Mucosa of descending colon (tissue), 3 donors: ENCODE measurements at places on chromosomes 1 and 21. TPM values are rescaled to one million over a fixed set of nuclear protein-coding genes. Genes with fewer than 3 reads are reported as not detected.

- no peak for DNase-seq
Observed at GRCh38 chr1:192588546-192588945, 13.0 kb downstream of the RGS1 start.

DNA sequence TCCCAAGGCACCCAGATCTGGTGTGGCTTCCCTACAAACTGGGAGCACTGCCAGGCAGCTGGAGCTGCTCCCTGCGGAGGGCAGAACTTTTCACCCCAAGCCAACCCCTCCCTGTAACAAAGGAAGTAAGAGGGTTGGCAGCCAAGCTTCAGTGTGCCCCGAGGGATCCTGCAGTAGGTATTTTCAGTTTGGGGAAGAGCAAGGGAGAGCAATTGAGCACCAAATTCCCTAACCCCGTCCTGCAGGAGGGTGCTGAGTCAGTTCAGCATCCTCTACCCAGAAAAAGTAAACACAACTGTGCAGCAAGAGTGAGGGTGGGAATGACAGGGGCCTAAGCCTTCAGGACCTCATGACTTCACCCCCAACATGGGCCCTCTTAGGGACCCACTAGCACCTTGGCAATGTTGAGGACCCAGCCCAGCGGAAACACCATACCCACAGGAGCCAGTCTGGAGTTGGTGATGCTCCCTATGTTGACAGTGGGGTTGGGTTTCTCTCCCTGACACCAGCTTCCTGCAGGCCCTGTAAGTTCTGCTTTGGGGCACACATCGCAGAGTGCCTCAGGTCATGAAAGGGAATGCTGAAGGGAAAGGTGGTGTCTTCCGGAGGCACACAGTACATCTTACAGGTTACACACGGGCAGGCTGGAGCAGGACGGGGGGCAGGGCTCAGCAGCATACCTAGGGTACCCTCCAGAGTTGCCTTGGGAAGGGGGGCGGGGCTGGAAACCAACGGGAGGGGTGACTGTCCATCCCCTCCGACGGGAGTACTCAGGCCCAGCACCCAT is 14.8 kb downstream of the SH3BP5L start:
- DNase-seq = peak; percentile 51

DNA sequence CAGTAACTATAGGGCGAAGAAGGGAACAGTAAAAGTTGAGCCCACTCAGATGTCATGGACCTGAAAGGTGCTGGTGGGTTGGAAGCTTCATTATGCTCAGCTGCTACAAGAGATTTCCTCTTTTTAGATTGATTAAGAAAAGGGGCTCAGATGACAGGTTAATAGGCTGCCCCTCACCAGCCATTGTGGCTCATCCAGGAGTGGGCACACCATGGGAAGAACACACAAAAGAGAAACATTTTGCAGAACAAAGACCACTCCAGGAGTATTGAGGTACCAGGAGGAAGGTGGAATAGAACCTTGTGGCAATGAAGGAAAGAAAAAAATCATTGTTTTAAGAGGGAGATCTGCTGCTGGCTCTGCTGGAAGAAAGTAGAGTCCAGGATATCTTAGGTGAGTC is 205.5 kb downstream of the RYR2 start:
- DNase-seq = no peak

DNA sequence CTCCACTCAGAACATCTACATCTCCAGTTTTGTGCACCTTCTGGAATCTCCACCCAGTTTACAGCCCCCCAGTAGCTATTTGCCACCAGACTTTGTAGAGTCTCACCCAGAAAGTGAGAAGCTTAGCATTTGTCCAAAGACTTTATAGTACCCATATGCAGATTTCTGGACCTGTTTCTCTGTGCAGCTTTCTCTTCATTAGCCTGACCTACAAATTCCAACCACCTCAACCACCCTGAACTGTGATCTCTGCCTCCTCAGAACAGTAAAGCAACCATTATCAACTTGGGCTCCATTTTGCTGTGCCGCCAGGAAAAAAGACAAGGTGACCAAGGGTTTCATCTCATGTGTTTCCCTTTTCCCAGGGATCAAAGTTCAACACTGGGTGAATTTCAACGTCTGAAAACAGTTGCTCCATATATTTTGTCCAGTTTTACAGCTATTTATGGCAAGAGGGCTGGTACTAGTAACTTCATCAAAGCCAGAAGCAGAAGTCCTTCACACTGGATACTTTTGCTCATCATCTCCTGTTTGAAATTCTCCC is 36.5 kb upstream of the DDAH1 start:
- DNase-seq = no peak

DNA sequence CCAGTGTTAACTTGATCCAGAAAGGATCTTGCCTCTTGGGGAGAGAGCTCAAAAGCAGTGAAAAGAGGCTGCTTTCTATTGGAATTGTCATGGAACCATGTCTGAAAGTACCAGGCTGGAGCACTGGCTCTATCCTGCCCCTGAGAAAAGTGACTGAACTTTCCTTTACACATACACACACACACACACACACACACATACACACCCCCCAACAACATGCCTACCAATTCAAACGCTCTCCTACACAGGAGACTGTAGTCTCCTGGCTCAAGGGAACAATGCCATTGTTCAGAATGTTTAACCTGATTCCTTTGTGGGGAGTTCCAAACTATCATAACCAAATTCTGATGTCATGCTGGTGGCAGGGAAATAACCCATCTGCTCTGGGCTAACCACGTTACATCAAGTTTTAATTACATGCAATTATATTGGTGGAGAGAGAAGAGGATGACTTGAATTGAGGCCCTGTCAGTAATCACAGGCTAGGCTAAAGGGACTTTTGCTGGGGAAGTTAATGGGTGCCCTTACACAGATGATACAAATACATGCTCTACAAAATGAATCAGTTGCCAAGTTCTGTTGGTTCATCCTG is 52.3 kb upstream of the DUSP10 start:
- DNase-seq = no peak

DNA sequence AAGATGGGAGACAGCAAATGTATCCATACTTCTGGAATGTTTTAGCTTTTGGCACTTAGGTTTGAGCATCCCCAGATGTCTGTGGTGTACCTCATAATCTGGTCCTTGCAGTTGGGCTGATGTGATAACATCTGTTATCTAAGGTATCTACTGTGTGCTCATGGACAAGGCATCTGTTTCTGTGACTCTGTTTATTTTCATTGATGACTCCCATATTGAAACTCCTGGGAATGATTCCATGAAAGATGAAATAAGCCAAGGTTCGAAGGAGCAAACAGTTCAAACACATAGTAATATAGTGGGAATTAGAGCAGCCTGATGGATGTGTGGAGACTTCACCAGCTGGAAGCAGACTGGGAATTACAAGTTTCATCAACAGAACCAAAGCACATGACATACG is 20.7 kb upstream of the TRIM45 start:
- DNase-seq = no peak

GRCh38 chr1:212218065-212218464 is 67.1 kb upstream of the PPP2R5A start:
- no peak for DNase-seq

- DNase-seq = no peak
Observed at GRCh38 chr21:41219498-41220207, 51.7 kb downstream of the BACE2 start.

GRCh38 chr1:162937716-162938395 is 76.9 kb upstream of the CCDC190 start:
- DNase-seq = no peak

DNA sequence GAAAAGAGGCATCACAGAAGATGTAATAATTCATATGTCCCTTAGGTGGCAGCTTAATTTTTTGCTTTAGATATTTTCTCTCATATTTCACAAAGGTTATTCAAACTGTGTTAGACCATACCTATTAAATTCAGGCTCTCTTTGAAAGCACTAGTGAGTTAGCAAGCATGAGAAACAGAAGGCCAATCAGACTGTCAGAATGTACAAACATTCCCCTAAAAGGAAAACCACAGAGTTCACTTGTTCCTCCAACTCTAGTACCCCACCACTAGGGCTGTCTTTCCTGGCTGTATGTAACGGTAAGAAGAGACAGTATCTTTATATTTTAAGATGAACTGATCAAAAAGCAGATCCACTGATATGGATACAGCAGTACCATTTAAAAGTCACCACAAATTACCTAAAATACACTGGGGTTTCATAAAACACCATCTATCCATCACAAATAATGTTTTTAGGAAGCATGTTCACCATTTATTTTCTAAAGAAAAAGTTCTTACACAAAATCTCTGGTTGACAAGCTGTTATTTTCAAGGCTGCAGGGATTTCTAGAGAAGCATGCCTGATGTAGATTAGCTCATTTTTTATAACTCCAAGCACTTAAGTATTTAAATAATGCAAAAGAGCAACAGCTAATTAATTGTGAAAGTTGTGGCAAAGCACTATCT is 1.8 kb downstream of the ARPC5 start:
- DNase-seq = peak; percentile 22

DNA sequence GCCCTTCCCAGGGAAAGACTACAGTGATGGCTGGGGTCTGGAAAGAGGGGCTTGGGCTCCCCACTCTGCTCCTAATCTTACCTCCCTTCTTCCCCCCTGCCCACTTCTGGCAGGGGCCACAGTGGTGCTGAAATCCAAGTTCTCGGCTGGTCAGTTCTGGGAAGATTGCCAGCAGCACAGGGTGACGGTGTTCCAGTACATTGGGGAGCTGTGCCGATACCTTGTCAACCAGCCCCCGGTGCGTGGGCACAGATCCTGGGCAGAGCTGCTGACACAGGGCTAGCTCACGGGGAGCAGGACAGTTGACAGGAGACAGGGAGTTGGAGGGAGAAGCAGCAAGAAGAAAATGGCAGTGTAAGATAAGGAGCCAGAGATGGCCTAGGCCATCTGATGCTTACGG is 2.4 kb downstream of the SLC27A3 start:
- DNase-seq = no peak

DNA sequence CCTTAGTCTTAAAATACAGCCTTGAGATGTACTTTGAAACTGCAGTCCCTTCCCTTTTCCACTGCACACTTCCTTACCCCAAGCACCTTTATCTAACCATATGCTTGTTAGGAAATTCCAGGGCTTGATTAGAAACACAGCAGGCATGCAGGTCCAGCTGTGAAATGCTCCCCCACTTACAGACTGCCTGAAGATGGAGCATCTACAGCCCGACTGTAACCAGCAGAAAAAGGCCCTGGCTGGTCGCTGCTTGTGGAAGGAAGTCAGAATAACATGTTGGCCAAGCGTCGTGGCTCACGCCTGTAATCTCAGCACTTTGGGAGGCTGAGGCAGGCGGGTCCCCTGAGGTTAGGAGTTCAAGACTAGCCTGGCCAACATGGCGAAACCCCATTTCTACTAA is 37.2 kb downstream of the VN1R5 start:
- no peak for DNase-seq

DNA sequence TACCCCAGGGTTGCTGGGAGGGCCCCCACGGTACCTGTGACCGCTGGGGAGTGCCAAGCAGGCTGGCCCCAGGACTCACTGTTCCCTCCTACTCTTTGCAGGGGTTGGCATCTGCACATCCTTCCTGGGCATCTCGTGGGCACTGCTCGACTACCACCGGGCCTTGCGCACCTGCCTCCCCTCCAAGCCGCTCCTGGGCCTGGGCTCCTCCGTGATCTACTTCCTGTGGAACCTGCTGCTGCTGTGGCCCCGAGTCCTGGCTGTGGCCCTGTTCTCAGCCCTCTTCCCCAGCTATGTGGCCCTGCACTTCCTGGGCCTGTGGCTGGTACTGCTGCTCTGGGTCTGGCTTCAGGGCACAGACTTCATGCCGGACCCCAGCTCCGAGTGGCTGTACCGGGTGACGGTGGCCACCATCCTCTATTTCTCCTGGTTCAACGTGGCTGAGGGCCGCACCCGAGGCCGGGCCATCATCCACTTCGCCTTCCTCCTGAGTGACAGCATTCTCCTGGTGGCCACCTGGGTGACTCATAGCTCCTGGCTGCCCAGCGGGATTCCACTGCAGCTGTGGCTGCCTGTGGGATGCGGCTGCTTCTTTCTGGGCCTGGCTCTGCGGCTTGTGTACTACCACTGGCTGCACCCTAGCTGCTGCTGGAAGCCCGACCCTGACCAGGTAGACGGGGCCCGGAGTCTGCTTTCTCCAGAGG is 6.8 kb downstream of the XKR8 start:
- no peak for DNase-seq

- no peak for DNase-seq
Observed at GRCh38 chr1:245240648-245241165, 85.9 kb downstream of the KIF26B start.

DNA sequence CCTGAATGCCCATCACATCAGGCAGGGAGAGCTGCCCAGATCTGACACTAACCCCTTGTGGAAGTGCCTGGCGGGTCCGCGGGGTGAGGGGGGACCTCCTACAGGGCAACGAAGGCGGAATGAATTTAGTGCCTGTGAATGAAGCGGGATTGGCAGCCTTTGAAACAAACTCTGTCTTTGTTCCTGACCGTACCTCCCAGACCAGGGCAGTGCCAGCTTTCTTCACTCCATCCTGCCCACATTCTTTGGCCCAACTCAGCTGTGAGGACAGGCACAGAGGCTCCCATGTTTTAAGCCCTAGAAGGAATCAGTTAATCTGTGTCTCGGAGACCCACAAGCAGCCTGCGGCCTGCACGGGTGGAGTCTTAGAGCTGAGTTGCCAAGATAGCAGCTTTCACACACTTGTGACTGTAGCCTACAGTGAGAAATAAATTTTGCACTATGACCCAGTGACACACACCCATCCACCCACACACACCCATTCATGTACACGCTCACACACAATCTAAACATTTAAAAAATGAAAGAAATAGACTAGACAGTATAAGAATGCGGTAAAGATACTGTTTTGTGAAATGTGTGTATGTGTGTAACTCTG is 60.1 kb upstream of the USP24 start:
- DNase-seq = peak; percentile 32

The SDE2 gene
- total RNA-seq = 14.1 TPM

The IRF6 gene
- total RNA-seq = 96.9 TPM

The DNM3 gene
- total RNA-seq = 6.4 TPM

The ILDR2 gene
- total RNA-seq = 7.3 TPM

The OR2L3 gene
- total RNA-seq = not detected

The PDZK1 gene
- total RNA-seq = not detected

The RHEX gene
- total RNA-seq = 3.9 TPM

The PGD gene
- 96.4 TPM for total RNA-seq

The BTG3 gene
- total RNA-seq = 29.6 TPM

The FAM177B gene
- 4.1 TPM for total RNA-seq
